ENCODE measurements at places on chromosomes 2 and 18.

DNA sequence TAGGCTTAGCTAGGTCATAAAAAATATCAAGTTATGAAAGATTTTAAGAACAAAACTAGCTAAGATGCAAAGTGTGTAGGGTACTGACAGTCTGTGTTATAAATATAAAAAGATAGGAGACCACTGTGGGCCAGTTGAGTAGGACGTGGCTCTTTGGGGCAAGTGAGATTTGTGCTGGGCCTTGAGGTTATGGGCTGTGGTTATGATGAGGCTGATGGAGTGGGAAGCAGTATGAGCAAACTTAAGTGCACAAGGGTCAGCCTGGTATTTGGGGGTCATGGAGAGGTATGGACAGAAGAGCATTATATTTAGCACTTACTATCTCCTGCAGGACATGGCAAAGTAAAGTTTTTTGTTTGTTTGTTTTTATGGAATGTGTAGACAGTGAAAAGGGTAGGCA is 70.1 kb downstream of the SETBP1 start:
- DNase-seq, result no peak

DNA sequence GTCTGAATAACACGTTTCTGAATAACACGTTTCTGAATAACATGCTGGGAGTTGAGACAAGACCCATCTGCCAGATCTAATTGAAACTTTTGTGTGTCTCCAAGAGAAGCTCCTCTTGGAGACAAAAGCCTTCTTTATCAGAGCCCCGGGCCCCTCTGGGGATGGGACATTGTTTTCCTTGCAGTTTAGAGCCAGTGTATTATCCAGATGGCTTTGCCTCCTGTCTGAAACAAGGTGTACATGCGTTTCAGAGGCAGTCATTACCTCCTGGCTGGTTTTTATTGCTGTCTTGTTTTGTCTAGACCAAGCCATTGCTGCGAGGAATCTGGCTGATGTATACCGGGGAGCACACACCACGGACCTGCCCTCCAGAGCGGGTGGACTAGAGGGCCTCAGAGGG is 7.8 kb downstream of the FOSL2 start:
- DNase-seq, result no peak

- no peak for DNase-seq
Observed at GRCh38 chr18:1483385-1483784, 578.7 kb downstream of the ADCYAP1 start.

- no peak for DNase-seq
Observed at GRCh38 chr2:188765522-188766470, 208.4 kb upstream of the COL3A1 start.

GRCh38 chr2:51959696-51960095 is 927.8 kb upstream of the NRXN1 start:
- DNase-seq, result no peak

GRCh38 chr2:23388294-23388693 is 3.3 kb downstream of the KLHL29 start:
- DNase-seq, result no peak

Measured in CD4-positive, alpha-beta T cell treated with Interleukin-17A for 4 hours (primary cell).